ENCODE measurements at places on chromosomes 7 and 10.

DNA sequence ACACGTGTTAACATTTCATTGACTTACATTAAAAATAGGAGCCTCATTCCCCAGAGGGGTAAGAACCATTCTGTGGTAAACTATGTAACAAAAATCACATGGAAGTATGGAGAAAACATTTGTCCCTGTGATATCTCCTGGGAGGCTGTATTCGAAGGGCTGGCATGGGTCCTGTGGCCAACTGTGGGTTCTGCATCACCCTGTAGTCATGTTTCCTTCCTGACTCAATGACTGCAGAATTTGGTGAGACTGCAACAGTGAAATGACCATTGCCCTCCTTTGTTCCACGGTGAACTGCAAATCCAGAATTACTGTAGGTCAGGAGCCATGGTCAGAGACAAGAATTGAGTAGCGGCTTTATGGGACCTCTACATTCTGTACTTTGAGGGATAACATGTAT lies 3.6 kb upstream of the ZEB1 start:
- no peak for DNase-seq

GRCh38 chr7:50315739-50316671 lies 11.5 kb downstream of the IKZF1 start:
- DNase-seq = no peak

DNA sequence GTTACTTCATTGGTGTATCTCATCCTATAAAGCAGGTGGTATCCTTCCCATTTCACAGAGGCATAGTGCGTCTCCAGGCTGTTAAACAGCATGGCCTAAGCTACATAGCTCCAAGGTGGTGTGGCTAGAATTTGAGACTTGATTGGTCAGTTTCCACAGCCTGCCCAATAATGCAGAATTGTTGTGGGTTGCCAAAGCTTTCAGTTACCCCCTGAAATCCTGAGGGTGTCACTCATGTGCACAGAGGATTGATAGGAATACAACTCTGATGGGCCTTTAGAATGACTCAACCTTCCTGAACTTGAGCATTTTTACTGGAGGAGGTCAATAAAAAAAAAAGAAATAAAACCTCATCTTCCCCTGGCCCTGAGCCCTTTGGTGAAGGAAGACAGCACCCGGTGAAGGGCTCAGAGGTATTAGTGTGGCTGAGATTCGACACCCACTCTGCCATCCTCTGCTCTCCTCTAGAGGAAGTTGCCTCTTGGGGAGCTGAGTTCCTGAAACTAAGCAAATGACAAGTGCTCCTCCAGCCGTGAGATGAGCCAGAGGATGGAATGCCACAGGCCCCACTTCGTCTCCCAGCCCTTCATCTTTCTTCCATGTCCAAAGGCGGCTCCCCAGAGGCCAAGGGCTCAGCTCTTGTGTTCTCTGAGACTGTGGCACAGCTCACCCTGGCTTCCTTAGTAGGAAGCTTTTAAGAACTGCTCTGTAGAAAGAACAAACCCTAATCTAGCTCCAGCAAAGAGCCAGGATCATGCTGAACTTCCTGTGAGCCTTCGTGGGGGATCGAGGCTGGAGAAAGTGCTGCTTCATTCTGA lies 1.0 kb downstream of the ACSL5 start:
- DNase-seq = peak; percentile 58

DNA sequence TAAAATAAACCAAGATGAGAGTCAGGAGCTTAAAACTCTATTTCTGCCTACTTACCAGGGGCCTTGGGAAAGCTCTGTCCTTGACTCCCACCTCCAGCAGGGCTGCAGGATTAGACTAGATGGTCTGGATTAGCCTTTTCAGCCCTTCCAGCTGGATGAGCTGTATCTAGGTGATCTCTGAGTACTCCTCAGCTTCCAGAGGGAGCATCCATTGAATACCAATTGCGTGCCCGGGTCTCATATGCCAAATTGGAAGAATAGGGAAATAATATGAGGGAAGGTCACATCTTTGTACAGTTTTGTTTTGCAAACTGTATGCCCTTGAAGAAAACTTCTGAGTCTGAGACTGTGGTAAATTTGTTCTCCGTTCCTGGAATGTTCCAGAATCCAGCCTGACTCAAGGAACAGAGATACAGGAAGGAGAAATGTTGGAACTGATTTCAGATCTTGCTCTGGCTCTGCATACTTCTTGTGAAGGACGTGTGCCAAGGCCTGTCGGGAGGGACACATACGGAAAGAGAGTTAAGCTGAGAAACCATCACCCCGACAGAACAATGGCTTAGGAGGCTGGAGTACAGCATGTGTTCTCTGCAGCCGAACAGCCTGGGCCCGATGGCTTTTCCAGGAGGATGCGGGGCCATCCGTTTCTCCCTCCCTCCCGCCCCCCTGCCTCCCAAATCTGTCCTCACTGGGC lies 44.9 kb downstream of the MINDY4 start:
- no peak for DNase-seq

DNA sequence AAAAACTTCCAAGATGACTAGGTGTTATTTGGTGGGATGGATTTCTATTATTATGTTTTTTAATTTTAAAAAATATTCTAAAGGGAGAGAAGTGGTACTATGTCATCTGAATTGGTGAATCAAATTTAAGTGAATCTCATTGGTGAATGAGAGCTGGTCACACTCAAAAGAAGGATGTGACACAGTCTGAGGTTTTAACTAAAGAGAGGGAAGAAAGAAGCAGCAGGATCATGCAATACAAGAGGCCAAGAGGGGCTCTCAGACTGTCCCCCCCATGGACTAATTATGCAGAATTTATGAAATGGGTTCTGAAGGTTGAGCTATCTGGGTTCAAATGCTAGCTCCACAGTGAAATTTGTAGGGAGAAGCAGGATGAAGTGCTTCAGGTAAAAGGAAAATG lies 16.2 kb downstream of the MACC1 start:
- DNase-seq = no peak

GRCh38 chr7:26188206-26188956 lies 12.2 kb downstream of the HNRNPA2B1 start:
- DNase-seq = no peak

DNA sequence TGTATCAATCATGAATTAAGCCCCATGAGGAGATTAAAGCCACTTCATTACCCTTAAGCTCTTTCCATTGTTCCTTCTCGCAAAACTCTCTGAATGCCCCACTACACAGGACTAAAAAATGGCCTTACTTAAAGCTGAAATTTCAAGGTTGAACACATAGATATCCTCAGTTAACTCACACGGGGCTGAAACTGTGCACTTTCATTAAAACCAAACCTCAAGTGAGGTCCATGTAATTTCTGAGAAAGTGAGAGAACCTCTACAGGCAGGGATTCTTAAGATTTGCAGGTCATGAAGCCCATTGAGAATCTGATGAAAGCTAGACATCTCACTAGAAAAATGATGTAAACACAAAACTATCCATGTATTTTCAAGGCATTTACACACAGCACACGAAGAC lies 15.9 kb downstream of the DENND11 start:
- DNase-seq = no peak

DNA sequence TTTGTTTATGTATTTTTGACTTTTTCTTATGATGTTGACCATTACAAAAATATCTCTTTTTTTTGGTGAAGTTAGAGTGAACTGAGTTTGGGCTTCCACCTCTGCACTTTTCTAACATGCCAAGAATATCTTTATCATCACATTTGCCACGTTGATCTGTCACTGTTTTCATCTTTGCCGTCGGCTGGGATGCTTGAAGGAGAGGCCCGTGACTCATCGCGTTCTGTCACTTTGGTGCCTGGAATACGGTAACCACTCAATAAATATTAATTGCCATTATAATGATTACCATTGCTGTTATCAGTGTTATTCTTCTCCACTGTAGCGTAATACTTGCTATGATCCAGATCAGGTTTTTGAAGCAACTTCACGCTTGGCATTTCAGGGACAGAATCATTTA lies 350.8 kb upstream of the PFKP start:
- DNase-seq = no peak
